ENCODE measurements at places on chromosomes 13 and 19.

DNA sequence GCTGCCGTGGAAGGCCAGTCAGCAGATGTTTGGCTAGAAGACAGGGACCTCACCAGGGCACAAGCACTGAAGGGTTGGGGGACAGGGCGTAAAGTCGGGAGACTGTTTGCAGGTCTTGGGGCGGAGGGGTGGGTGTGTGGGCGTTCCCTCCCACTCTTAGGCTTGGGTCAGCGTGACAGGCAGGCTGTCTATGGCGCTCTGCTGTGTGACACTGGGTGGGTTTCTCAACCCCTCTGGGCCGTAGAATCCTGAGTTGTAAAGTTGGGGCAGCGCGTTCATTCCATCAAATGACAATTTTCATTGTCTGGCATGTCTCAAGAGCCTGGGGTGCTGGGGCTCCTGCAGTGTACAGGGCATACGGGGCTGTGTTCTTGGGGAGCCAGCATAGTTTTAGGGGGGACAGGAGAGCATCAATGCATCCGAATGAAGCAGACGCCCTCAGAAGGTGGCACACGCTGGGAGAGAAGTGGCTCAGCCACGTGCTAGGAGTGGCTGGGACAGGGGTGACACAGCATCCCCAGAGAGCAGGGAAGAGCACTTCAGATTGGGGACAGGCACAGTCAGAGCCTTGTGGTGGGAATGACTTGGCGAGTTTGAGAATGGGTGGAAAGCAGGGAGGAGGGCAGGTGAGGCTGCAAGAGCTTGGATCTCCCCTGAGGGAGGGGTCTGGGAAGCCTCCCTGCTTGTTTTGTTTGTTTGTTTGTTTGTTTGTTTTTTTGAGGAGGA, 4.4 kb downstream of the CRTC1 start:
- no peak for DNase-seq

DNA sequence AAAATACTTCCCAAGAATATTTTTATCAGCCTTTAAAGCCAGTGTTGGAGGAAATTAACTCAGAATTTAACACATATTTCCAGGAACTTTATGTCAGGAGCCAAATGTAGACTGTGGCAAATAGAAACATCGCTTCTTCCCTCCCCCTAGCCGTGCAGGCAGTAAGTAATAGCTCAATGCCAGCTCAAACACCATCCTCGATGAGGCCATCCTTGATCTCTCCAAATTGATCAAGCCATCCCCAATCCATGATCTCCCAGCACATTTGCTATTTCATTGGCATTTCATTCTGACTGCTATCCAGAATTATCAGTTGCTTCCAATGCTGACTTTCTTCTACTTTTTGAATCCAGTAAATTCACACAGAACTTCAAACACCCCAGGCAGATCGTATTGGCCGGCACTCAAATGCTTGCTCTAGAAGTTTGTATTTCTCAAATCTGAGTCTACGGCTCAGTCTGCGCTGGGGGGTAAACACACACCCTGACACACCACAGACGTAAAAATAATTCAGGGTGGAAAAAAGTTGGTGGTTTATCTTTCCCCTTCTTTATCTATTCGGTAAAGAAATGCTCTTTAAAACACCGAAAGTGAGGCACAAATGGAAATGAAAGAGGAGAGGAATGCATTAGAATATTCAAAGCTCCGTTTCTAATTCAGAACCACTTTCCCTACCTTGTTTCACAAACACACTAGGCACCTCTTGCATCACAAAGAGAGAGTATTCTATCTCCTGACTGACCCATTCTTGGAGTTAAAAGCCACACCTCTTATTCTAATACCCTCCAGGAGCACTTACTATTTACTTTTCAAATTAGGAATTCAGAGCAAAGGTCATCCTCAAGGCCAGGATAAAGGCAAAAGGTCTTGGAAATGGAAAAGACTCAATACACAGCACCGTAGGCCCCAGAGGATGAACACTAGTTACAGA, 991 bp downstream of the OBI1 start:
- peak; percentile 29 for DNase-seq

DNA sequence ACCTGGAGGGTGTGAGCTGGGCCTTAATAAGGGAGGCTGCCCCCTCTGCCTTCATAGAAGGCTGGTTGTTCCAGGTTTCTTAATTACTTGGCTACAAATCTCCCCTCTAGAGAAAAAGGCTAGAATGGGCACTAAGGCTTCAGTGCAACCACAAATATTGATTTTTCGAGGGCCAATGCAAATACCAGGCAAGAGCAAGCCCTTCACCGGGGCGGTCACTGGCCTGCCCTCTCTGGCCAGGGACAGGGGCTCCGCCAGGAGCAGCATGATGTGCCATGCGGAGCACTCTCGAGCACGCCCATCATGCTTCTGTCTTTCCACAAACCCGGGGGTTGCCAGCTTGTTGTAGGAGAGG, 127.8 kb upstream of the SPACA7 start:
- no peak for DNase-seq

DNA sequence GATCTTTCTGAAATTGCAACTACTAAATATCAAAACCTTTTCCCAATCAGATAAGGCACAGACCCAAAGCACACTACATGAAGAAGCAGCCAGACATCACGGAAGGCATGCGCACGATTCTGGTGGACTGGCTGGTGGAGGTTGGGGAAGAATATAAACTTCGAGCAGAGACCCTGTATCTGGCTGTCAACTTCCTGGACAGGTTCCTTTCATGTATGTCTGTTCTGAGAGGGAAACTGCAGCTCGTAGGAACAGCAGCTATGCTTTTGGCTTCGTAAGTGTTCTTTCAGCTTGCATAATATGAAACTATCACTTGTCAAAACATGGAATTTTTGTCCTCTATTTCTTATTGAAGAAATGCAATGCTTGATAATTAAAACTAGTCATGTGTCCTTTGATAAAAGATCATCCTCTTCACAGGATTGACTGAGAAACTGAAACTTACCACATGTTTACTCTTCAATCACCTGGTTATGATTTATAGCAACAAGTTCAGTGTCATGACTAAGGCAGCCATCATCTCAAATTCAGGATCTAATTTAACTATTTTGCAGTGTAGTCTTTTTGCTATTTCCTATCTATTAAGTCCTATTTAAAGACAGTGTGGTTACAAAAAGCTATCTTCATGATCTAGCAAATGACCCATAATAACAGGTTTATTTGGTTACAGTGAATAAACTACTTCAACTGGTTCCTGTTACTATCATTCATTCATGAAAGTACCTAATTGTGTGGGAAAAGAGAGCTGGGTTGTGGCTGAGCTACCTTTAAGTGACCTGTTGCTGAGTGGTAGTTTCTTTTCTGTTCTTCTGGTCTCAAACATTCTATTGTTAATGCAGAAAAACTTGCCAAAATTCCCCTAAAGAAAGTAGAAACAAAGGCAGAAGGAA, 6.5 kb downstream of the CCNA1 start:
- DNase-seq: no peak

GRCh38 chr13:45544520-45544919, 71.0 kb downstream of the ERICH6B start:
- DNase-seq: no peak

GRCh38 chr13:85896516-85897450, 97.6 kb upstream of the SLITRK6 start:
- DNase-seq: peak; percentile 19

DNA sequence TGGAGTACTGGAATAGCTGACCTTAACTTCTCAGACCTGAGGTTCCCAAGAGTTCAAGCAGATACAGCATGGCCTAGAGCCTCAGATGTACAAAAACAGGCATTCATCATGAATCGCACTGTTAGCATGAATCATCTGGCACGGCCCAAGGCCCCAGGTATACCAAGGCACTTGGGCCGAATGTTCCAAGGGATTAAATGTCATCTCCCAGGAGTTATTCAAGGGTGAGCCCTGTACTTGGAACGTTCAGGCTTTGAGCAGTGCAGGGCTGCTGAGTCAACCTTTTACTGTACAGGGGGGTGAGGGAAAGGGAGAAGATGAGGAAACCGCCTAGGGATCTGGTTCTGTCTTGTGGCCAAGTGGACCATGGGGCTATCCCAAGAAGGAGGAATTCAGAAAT, 6.3 kb downstream of the KLK3 start:
- DNase-seq: no peak

GRCh38 chr13:38496917-38497316, 147.3 kb downstream of the UFM1 start:
- DNase-seq: no peak

DNA sequence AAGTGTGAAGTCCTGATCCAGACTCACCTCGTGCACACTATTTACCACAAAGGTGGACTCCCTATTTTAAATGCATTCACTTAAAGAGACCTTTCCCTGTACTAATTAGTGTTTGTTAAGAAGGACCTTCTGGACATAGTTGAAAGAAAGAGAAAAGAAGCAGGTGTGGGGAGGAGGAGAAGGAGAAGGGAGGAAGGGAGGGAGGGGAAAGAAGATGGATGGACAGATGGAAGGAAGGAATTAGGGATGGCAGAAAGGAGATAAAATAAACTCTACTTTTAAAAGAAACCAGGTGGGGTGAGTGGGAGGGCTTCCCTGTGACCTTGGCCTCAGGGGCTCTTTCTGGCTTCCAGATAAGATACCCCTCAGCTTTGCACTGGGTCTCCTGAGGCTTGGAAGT, 21.4 kb downstream of the ZNF175 start:
- DNase-seq: no peak

DNA sequence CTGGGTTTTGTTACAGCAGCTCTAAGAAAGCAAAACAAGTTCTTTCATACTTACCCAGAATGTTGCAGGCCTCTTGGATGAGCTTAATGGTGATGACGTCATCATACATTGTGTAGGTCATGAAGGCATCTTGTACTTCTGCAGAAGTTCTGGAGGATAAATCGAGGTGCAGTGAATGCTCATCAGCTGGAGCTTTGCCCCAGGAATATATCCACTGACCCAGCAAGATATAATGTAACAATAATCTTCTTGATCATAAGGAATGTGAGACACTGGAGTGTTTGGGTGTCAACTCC, 63.0 kb downstream of the C13orf42 start:
- DNase-seq: no peak

DNA sequence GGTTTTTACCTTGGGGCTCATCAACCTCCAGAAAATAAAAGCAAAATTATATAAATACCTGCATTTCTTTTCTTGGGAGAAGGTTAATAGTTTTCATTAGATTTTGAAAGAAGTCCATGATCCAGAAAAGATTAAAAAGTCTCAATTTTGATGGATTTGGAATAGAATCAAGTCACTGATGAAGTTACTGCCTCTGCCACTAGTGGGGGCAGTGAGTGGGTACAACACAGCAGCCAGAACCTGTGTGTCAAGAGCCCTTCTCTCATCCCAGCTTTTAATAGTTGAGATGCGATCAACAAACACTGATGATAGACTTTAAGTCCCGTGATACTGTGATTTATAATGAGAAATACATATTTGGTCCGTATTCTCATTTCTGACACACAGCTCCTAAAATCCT, 686.7 kb downstream of the DIAPH3 start:
- DNase-seq: peak; percentile 15

DNA sequence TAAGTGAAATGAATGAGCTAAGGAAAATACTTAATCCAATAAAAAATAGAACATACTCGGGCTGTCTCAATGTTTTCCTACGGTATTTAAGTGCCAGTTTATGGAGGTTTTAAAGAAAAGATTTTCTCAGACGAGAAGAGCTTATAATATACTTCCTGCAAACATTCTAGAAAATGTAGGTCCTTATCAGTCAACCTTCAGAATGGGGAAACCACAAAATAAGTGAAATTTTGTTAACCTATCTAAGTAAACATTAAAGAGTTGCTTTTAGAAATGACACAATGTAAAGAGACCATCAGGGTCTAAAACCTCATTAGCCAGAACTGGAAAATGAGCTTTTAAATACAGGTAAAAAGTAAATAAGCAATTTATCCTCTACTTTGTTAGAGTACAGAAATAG, 12.1 kb downstream of the MIR17HG start:
- no peak for DNase-seq

DNA sequence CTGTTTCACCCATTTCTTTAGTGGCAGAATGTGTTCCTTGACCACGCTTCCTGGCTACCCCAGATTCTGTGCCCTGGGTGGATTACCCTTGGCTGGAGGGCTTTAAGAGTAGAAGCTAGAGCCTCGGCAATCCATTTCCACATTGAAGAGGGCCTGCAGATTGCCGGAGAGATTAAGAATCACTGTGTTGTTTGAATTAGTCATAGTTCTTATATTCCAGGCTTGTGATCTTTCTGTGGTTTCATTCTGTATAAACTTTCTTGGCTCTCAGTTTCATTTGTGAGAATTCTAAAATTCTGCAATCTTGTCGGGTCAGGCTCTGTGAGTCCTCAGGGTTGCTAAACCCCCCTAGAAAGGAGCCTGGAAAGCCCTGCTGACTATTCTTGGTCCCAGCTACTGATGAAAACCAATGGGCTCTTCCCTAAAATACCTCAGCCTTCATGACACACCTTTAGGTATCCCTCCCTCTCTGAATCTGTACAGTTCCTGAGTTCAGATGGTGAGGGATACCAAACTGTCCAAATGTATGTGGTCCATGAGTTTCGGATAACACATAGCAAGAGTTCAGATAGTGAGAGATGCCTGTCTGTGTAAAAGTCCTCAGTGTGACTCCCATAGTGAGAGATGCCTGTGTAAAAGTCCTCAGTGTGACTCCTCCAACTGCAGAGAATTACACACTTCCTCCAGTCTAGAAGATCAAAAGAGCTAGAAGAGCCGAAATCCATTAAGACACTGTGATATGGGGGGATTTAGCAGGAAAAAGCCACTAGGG, 4.3 kb downstream of the PHF11 start:
- no peak for DNase-seq

DNA sequence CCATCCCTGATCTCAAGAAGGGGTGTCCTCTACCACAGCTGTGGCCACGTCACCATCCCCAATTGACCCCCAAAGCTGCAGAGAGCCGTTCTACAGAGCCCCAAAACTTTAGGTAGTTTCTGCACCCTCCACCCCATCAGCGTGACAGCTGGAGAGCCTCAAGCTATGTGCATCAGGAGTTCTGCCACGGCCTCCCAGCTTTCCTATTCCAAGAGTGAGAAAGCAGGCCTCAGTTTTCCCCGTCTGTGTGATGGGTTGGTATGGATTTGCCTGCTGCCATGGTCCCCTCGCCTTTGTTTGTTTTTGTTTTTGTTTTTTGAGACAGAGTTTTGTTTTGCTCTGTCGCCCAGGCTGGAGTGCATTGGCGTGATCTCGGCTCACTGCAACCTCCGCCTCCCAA, 1.5 kb downstream of the BCL3 start:
- DNase-seq: no peak

- no peak for DNase-seq
Measured at GRCh38 chr19:13554506-13555240, 48.4 kb upstream of the CACNA1A start.

- no peak for DNase-seq
Measured at GRCh38 chr13:67964986-67965385, 734.9 kb upstream of the PCDH9 start.
